GM20000 (cell line): ENCODE measurements at places on chromosomes 7 and 10.

- no peak for DNase-seq
Measured at GRCh38 chr7:116455009-116455408, 44.5 kb upstream of the CAV2 start.

DNA sequence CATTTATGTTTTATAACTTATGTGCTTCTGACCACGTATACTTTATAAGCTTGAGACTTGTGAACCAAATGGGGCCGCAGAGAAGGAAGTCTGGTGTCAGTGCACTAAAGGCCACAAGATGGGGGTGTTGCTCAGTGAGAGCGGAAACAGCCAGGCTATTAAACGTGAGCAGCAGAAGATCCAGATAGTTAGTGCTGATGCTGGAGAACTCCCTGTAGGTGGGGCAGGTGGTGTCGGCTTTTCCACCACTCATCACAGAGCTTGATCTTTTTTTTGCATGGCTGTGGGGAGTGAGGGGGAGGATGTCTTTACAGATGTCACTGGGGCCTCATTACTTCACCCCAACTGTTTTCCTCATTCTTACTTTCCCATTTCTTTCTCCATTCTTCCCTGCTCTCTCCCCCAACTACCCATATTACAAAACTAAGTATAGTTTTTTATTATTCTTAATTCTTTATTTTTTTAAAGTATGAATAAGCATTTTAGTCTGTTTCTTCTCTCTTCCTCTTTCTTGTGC, 34.7 kb downstream of the ACADSB start:
- DNase-seq: peak; percentile 65

GRCh38 chr10:95423164-95424005, 132.6 kb upstream of the PDLIM1 start:
- no peak for DNase-seq

- no peak for DNase-seq
Measured at GRCh38 chr10:19835952-19836351, 19.7 kb downstream of the PLXDC2 start.

- DNase-seq: no peak
Measured at GRCh38 chr10:42872865-42873435, 90.4 kb downstream of the BMS1 start.

- no peak for DNase-seq
Measured at GRCh38 chr10:132510174-132510611, 27.4 kb upstream of the INPP5A start.

DNA sequence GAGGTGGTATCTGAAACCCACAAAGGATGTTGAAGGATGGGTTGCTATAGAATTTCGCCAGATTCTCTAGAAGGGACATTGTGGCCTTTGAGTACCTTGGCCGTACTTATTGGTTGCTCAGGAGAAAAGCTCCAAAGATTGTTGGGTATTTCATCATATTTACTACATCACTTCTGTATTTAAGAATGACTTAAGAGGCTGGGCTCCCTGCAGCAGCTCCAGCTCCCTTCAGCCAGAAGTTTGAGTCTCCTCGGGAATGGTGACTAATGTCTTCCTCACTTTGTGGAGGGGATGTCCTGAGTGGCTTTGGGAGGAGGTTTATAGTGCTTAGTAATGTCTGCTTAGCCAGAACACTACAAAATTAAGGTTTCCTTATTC, 18.1 kb downstream of the MINDY4 start:
- no peak for DNase-seq

GRCh38 chr10:49844775-49845595, 82.9 kb upstream of the OGDHL start:
- DNase-seq: no peak

DNA sequence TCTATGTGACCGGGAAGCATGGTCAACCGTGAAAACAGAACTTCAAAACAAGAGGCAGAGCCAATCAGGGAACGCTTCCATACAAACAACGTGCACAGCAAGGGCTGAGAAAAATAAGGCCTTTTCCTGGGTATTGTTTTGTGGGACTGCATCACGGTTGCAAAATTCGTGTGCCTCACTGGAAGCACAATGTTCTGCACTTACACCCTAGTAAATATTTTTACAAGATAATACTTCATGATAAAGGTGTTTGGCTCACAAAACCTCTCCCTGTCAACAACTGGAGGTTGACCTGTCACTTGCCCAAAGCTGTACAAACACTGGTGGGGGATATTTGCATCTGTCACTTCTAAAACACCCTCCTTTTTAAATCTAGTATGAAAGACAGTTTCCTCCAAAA, 37.0 kb downstream of the KLF6 start:
- DNase-seq: no peak

- DNase-seq: no peak
Measured at GRCh38 chr10:88315755-88316154, 267.4 kb downstream of the RNLS start.

DNA sequence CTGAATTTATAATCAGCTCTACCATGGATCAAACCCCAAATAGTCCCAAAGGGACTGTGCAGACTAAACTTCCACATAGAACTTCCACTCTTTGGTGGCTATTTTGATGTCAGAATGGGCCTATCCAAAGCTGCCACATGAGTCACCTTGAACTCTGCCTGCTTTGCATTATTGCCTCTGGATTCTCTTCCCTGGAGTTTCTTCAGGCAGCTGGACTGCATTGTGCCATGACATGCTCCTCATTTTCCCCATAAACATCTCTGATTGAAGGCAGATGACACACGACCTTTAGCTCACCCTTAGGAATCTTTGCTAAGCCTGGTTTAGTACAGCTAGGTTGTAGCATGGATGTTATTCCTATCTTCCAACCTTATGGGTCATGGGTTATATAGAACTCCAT, 251.7 kb downstream of the FZD1 start:
- no peak for DNase-seq

GRCh38 chr10:32970910-32971309, 12.9 kb upstream of the ITGB1 start:
- DNase-seq: peak; percentile 30
